ENCODE measurements at places on chromosomes 4 and X.

DNA sequence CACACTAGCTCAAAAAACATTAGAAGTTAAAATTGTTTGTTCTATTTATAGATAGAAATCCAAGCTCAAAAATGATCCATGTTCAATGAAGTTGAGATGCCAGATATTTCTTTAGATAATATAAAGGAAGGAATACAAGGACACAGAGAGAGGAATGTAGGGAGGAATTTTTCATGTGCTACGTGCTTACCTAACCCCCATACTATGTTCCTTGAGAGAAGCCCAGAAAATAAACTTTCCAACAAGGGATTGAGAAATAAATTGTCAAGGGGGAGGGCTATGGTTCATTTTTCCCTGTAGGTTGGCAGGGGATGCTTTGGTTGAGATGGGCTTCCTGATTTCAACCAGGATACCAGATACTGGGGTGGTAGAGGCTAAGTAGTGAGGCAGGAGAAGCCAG, 15.6 kb upstream of the ADH5 start:
- no peak for DNase-seq

- no peak for DNase-seq
These were observed 1977.9 kb upstream of the ADGRL3 start for GRCh38 chr4:59222221-59222620.

DNA sequence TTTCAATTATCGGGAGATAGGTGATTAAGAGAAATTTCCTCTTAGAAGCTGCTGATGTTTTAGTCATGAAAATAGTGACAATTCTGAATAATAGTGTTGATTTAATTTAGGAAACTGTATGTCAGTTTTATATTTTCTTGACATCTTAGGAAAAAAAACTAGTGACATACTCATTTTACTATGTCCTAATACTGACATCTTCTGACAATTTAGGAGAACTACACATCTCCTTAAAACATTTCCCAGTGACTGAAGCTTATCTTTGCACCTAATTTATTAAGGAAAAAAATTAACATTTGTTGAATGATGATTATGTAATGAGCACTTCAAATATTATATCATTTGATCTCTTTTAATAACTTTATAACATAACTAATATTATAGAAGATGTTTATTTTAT, 42.0 kb upstream of the RBMXL3 start:
- no peak for DNase-seq

GRCh38 chr4:188341428-188341827, 202.2 kb downstream of the TRIML1 start:
- DNase-seq: no peak

GRCh38 chrX:149758068-149758714, 15.7 kb upstream of the HSFX1 start:
- no peak for DNase-seq

GRCh38 chr4:90027565-90027964, 99.6 kb upstream of the CCSER1 start:
- DNase-seq: no peak

- DNase-seq: no peak
These were observed 158.4 kb downstream of the CHIC2 start for GRCh38 chr4:53905941-53906377.

DNA sequence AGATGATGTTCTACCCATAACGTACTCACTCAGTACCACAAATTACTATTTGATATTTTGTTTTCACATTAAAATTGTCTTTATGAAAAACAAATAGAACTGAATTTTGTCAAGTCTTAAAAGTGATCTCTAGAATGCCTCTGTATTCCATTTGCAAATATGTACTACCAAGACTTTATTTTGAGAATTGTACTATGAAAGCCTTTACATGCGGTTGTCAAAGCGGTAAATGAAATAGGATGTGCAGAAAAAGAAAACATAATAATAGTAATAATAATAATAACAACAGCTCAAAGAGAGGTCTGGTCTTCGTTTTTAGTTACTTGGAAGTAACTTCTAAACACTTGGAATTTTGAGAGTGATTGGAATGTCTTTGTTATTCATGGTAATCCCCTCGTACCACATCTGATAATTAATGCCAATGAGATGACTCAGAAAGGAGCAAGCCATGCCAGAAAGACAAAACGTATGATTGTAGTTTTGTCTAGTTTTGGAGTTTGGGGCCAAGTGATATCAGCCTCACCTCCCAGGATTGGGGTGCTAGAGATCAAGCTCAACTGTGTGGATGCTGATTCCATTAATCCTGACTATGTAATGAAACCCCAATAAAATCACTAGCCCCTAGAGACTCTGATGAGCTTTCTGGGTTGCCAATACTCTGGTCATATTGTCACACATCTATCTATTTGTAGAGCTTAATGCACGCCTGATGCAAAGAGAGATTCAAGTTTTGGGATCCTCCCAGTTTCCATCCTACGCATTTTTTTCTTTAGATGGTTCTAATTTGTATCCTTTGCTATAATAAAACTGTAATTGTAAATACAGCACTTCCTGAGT, 20.2 kb upstream of the CTSO start:
- DNase-seq: no peak

DNA sequence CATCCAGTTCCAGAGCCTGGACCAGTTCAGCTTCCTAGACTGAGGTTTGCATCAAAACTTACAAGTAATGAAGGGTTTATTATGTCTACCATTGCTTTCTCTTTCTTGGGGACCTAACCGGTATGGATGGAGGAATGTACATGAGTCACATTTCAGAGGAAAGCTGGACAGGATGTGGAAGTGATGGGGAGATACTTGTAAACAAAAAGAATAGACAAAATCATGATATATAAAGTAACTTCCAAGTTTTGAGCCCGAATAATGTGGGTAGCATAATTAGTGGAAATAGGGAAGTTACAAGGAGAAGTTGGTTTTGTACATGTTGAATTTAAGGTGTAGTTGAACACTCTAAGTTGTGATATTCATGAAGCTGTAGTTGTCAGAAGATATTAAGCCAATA, 15.0 kb downstream of the FNIP2 start:
- no peak for DNase-seq

DNA sequence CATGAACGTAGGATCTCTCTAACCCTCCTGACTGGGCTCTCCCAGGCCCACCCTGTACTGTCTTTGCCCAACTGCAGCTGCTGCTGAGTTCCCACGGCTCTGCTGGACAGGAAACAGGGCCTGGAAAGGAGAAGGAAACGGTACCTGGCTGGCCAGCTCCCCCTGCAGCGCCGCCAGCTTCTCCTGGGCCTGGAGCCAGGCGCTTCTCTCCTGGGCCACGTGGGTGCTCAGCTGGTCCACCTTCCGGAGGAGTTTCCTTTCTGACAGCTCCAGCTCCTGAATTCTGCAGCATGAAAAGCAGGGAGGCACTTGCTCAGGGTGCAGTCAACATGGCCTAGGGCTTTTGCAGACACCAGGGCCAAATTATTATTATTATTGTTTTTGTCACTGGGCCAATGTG, 6.5 kb downstream of the C4orf50 start:
- DNase-seq: no peak

DNA sequence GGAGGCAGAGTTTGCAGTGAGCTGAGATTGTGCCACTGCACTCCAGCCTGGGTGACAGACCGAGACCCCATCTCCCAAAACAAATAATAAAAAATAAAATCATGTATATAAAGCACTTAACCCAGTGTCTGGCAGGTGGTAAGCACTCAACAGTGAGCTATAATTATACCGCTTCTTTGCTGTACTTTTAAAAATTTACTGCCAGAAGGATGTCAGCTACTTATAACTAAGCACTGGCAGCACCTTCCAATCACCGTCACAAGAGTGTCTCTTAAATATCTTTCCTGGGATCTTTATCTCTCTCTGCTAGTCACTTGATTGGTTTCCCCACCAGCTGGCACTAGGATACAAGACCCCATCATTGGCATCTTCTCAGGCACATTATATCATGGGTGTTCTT, 53.9 kb upstream of the DAPP1 start:
- DNase-seq: no peak

DNA sequence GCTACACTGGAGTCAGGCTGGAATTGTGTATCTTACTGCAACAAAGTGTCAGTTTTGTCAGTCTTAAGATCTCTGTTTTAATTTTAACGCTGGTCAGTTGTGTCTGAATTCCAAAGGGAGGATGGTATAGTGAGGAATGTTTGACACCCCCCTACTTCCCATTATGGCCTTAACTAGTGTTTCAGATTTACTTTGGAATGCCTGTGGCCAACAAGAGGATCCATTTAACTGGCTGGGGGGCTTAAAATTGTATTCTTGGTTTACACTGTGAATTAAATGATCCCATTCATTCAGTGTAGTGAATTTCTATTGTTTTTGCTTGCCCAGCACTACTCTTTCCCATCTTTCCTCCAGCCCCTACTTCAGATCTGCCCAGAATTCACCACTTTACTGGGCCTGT, 75.8 kb upstream of the IQCM start:
- DNase-seq: no peak

- no peak for DNase-seq
These were observed 340.1 kb upstream of the PPARGC1A start for GRCh38 chr4:24229978-24230377.

DNA sequence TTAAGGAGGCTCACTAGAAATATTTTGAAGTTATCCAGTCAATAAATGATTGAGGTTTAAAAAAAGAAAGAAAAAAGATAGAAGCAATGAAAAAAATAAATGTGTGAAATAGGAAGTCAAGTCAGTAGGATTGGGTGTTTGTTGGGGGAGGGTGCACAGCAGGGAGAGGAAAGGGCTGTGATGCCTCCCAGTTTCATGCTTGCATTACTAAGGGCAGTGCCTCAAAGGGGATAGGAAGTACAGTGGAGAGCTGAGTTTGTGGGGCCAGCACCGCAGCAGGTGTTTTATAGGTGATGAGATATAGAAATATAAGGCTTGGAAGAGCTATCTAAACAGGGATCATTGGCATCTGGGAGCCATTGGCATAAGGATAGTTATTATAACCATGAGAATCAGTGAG, 919.2 kb downstream of the STIM2 start:
- DNase-seq: no peak

- DNase-seq: no peak
These were observed 127.2 kb downstream of the ENOX2 start for GRCh38 chrX:130775849-130776248.

- no peak for DNase-seq
These were observed 344.2 kb downstream of the MAPK10 start for GRCh38 chr4:86015412-86016350.

- no peak for DNase-seq
These were observed 218.6 kb downstream of the SPCS3 start for GRCh38 chr4:176538217-176538925.

GRCh38 chr4:100516225-100516624, 1.6 kb downstream of the EMCN start:
- no peak for DNase-seq

GRCh38 chrX:113833096-113834055, 750.5 kb upstream of the HTR2C start:
- no peak for DNase-seq

GRCh38 chr4:175714686-175715085, 97.4 kb downstream of the GPM6A start:
- no peak for DNase-seq

DNA sequence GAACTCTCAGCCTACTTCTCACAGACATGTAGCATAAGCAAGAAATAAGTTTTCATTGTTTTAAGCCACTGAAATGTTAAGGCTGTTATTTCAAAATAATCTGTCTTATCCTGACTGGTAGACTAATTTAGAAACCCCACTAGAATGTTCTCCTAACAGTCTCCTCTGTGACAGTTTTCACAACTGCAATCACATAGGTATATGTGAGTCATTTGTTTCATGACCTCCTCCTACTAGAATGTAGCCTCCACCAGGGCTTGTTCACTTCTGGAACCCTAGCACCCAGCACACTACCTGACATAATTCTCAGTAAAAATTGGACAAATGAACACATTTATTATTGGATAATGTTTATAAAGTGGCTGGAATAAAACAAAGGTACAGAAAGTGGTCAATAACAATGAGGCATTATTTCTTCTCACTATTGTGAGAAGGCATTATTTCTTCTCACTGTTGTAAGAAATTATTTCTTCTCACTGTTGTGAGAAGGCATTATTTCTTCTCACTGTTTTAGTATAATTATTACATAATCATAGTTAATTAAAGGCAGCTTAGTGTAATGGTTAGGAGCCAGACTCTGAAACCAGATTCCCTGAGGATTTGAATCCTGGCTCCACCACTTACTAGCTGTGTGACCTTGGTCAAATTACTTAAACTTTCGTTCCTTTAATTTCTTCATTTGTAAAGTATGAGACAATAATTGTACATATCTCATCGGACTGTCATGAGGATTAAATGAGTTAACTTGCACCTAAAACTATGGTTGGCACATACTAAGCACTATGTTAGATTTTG, 251.5 kb downstream of the RASL11B start:
- peak; percentile 11 for DNase-seq

GRCh38 chr4:6548201-6548881, 26.6 kb upstream of the MAN2B2 start:
- no peak for DNase-seq

DNA sequence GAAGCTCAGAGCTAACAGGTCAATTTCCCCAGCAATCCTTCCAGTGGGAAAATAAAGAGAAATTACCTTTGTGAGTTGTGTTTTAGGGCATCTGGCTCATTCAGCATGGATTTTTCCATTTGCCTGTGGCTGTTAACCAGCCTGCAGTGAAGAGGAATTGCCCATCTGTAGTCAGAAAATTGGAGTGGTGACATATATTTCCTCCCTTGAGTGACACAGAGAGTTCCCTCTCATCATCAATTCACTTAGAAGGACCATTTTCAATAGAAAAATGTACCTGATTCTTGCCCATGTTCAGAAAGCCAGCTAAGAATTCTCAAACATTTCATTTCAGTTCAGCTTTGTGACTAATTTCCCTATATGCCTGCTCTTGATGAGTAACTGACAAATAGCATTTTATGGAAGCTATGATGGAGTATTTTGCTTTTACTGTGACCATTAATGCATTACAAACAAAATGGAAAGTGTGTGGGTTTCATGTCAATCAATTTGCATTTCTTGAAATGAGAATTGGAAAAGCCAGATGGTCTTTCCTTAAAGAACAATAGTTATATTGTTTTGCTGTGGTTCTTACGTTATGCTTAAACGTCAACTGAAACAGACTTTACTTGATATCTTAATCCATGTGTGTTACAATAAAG, 155.8 kb downstream of the NWD2 start:
- DNase-seq: no peak

GRCh38 chr4:124018383-124019317, 622.1 kb downstream of the SPRY1 start:
- no peak for DNase-seq
